ENCODE measurements at places on chromosomes 6 and 20.
A peak's percentile ranks its signal among the peaks of the same experiment; 100 is the strongest.

GRCh38 chr20:10474606-10475184 lies 39.6 kb downstream of the SLX4IP start:
- no peak for DNase-seq

- no peak for DNase-seq
Observed at GRCh38 chr6:111865909-111866546, 7.2 kb downstream of the FYN start.

GRCh38 chr6:27864906-27865849 lies 47.0 kb downstream of the OR2B2 start:
- DNase-seq = peak; percentile 84

GRCh38 chr20:37308086-37309050 lies 18.9 kb downstream of the MANBAL start:
- DNase-seq = no peak

- no peak for DNase-seq
Observed at GRCh38 chr20:59154317-59155013, 9.2 kb upstream of the ZNF831 start.

- no peak for DNase-seq
Observed at GRCh38 chr6:116388924-116389323, 18.2 kb downstream of the DSE start.

DNA sequence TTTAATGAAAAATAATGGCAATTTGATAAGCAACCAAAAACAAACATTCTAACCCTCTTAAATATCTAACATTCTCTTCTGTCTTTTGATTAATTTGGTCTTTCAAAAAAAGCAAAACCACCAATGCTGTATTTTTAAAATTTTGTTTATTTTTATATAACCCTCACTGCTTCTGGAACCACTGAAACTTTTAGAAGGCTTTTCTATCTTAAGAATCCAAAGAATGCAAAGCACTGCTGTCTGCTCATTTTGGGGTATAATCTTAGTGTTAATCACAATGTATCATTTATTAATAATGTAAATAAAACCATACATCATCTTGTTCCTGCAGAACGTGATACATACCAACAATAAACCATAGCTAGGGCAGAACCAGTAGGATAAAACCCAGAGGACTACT lies 14.0 kb downstream of the STK38 start:
- no peak for DNase-seq

DNA sequence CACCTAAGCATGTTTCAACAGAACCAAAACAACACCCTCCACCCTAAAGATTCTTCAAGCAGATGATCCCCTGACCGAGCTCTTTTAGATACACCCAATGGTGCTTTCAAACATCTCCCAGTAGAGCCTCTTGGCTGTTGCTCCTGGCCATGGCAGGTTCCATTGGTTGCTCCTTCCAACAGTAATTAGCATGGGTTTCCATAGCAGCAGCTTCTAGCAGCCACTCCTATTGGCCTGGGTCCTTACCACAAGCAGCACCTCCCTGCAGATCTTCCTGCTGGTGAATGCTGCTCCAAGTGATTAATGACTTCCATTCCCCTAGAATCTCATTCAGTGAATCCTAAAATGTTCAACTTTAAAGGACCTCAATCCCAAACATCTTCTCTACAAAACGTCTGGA lies 13.9 kb downstream of the CCN2 start:
- DNase-seq = no peak

- no peak for DNase-seq
Observed at GRCh38 chr6:113365191-113365590, 492.0 kb upstream of the MARCKS start.

DNA sequence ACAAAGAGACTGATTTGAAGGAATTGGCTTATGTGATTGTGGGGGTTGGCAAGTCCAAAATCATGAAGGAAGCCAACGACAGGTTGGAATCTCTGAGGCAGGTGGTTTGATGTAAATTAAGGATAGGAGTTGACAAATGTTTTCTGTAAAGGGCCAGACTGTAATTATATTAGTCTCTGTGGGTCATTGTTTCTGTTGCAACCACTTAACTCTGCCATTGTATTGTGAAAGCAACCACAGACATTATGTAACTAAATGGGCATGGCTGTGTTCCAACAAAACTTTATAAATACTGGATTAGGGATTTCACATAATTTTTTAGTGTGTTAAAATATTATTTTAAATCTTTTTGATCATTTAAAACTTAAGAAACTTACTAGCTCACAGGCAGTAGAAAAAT lies 199.2 kb upstream of the MYLIP start:
- no peak for DNase-seq

DNA sequence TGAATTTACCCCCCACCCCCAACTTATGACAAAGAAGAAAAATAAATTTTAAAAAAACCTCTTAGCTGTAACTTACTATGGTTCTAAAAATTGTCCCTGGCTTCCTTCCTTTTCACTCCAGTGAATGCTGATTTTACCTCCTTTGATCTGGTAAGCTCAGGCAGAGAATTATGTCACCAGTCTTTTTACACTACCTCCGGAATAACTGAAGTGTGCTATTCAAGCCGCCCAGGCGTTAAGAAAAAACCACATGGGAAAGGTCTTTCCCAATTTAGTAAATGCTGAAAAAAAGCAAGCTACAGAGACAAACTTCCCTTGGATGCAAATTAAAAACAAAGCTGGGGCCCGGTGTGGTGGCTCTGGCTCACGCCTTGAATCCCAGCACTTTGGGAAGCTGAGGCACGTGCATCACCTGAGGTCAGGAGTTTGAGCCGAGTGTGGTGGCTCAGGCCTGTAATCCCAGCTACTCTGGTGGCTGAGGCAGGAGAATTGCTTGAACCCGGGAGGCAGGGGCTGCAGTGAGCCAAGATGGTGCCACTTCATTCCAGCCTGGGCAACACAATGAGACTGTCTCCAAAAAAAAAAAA lies 12.4 kb downstream of the SNX5 start:
- DNase-seq = no peak

DNA sequence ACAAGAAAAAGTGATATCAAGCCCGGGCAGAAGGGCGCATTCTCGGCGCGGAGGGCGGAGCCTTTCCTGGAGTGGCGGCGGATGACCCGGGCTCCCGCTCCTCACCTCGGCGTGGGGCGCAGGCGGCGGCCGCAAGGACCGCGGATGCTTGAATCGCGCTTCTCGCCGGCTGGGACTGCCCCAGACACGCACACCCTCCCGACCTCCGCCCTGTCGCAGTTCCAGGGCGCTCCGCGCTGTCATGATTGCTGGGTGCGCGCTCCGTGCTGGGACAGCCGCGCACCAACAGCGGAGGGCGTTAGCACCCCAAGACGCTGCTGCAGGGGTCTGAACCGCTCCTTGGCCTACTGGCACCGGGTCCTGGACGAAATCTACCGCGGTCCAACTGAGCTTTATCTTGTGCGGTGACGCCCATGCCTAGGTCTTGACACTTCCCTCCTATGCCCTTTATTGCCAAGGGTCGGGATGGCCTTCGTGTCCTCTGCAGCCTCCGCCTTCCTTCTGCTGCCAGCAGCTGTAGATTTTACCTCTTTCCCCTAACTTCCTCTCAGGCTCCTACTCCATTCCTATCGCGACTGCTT lies 43.3 kb downstream of the IRAK1BP1 start:
- no peak for DNase-seq

GRCh38 chr20:17845701-17846475 lies 122.7 kb downstream of the SNX5 start:
- DNase-seq = no peak

GRCh38 chr20:50924261-50924920 lies 6.8 kb downstream of the ADNP start:
- no peak for DNase-seq

- no peak for DNase-seq
Observed at GRCh38 chr6:56693246-56693607, 50.5 kb upstream of the DST start.

All from NCI-H187 treated with DMSO at 0.1 percent for 48 hours (cell line).